ENCODE measurements at places on chromosomes 4 and X.

- no peak for DNase-seq
Observed at GRCh38 chr4:85866508-85866907, 391.6 kb downstream of the ARHGAP24 start.

- no peak for DNase-seq
Observed at GRCh38 chr4:1329408-1330371, 17.3 kb upstream of the UVSSA start.

GRCh38 chr4:31908261-31908660 lies 1188.1 kb downstream of the PCDH7 start:
- no peak for DNase-seq

- no peak for DNase-seq
Observed at GRCh38 chr4:160193787-160194186, 1090.9 kb downstream of the RAPGEF2 start.

GRCh38 chr4:77199701-77200100 lies 42.7 kb downstream of the CCNG2 start:
- no peak for DNase-seq

- DNase-seq, result no peak
Observed at GRCh38 chr4:81684352-81684751, 212.6 kb upstream of the RASGEF1B start.

- DNase-seq, result no peak
Observed at GRCh38 chrX:65537229-65537628, 2.6 kb upstream of the LAS1L start.

DNA sequence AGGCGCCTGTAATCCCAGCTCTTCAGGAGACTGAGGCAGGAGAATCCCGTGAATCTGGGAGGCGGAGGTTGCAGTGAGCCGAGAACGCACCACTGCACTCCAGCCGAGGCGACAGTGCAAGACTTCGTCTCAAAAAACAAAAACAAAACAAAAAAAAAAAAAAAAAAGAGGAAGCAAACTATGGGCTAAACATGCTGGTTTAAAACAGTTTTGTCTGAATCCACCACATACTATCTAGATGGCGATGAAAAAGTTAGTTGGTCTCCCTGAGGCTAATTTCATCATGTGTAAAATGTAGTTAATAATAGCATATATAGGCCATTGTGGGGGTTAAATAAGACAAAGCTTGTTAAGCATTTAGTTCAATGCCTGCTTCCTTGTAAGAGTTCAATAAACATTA lies 451.1 kb downstream of the RPA4 start:
- DNase-seq, result no peak

GRCh38 chrX:80766916-80767315 lies 42.8 kb downstream of the BRWD3 start:
- DNase-seq, result no peak

- no peak for DNase-seq
Observed at GRCh38 chr4:106502106-106502699, 133.6 kb upstream of the GIMD1 start.

- no peak for DNase-seq
Observed at GRCh38 chr4:155734065-155734464, 24.8 kb upstream of the GUCY1B1 start.

GRCh38 chr4:73892966-73893365 lies 23.8 kb downstream of the CXCL1 start:
- DNase-seq, result no peak

- DNase-seq, result no peak
Observed at GRCh38 chrX:129347291-129347690, 176.0 kb downstream of the SMARCA1 start.

DNA sequence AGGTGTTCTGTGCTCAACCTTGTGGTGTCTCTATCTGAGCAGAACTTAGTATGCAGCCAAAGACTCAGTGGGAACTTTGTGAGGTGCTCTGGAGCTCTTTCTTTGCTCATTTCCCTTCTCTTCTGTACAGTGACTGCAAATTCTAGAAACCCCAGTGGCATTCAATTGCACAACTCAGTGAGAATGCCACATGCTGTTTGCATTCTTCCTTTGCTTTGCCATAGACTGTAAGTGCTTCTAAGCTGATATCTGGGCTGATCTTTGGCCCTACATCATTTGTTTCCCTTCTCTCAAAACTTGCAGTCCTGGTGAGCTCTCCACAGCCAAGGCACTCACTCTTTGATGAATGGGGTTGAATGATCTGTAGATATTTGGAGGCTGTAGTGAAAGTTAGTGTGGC lies 7.0 kb downstream of the PNMA3 start:
- no peak for DNase-seq

- no peak for DNase-seq
Observed at GRCh38 chr4:146049802-146050201, 111.2 kb upstream of the ZNF827 start.

Measured in stimulated activated CD8-positive, alpha-beta memory T cell treated with anti-CD3 and anti-CD28 coated beads, Interleukin-4, amount 100 ng/mL, for 4 hours (primary cell).